ENCODE measurements at places on chromosomes 6 and 20.
A peak's percentile ranks its signal among the peaks of the same experiment; 100 is the strongest.

- DNase-seq, result no peak
Measured at GRCh38 chr6:35214869-35215664, 1.3 kb downstream of the SCUBE3 start.

DNA sequence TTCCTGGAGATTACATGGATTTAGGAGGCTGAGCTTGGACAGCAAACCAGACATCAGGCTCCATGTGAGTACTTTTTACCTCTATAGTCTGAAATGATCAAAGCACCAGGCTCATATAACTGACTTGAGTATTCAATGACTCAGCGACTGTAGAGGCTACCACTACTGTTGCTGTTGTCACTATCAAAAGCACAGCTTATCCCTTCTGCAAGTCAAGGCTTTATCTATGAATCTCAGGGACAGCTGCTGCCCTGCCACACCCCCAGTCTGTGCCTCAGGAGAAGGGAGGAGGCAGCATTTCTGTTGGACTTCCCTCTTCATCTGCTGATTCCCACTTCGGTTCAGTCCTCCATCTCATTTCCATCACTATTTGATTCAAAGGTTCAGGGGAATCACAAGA, 80.5 kb upstream of the CNR1 start:
- no peak for DNase-seq

- DNase-seq, result no peak
Measured at GRCh38 chr6:53426667-53427270, 78.0 kb upstream of the ELOVL5 start.

DNA sequence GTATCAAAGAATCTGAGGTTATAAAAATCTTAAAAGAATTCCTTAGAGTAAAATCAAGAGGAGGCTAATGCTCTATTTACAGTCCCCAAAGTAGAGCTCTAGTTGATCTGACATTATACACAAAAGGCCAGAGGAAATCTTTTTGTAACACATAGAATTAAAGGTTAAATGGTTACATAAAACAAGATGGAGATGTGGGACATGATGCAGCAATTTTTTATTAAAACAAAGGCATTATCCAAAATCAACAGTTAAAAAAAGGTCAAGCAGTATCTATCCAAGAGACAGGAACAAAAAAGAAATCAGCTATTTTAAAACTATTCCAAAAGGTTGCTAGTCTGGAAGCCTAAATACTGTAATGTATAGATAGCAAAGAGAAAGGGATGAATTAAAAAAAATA, 20.4 kb downstream of the ELOVL5 start:
- no peak for DNase-seq

GRCh38 chr6:3773678-3774298, 22.3 kb upstream of the PXDC1 start:
- peak; percentile 60 for DNase-seq

DNA sequence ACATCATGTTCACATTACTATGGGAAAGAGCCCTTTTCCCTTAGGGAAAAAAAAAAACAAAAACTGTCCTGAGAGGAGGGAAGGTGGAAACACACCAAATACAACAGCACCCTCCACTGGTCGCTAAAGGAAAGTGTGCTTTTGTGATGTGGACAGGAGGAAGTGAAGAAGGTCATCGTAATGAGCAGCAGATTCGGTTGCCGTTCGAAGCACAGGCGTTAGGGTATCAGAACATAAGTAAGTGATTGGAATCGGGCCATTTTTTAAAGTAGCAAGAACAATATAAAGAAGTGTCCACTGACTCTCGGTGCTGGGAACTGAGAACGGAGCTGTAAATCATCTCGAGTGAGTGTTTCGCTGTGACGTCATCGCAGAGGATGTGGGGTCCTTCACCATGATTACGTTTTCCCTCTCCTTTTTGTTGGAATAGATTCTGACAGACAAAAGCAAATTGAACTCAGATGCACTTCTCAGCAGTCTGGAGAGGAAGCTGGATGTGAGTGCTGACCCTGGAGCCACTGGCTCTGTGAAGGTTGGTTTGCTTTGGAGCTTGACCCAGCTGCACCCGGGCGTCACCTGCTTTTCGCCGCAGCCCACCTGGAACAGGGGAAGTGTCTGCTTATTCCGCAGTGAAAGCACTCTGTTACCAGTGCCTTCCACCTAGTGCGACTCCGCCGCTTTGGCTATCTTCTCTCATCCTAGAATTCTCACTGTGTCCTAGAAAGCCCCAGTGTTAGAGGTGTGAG, 203.6 kb upstream of the GMDS start:
- no peak for DNase-seq

GRCh38 chr6:5103250-5103649, 18.1 kb downstream of the PPP1R3G start:
- peak; percentile 23 for DNase-seq

GRCh38 chr20:44643596-44644229, 7.8 kb downstream of the ADA start:
- peak; percentile 34 for DNase-seq

- DNase-seq, result no peak
Measured at GRCh38 chr20:51360451-51361201, 181.9 kb downstream of the NFATC2 start.

DNA sequence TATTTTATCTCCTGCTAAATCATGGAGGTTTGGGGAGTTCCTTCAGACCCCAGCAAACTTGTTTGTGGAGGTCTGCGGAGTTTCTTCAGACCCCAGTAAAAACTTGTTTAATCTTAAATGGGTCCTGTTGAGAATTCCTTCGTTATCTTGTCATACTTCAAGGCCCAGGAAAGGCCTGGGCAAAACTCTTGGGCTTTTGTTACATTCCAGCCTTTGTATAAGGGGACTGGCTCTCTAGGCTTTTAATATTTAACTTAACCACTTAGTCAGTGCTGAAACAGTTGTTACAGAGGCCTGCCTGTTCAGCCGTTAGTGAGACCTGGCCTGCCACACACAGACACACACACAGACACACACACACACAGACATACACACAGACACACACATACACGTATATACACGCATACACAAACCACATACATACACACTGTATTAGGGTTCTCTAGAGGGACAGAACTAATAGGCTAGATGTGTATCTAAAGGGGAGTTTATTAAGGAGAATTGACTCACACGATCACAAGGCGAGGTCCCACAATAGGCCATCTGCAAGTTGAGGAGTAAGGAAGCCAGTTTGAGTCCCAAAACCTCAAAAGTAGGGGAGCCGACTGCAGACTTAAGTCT, 21.3 kb upstream of the CST3 start:
- DNase-seq, result no peak

- no peak for DNase-seq
Measured at GRCh38 chr6:134422426-134423231, 104.7 kb upstream of the SGK1 start.

- no peak for DNase-seq
Measured at GRCh38 chr20:3733119-3733995, 872 bp downstream of the HSPA12B start.

- DNase-seq, result no peak
Measured at GRCh38 chr6:149580880-149581279, 14.7 kb downstream of the GINM1 start.

All from lower leg skin (tissue), 4 donors.